ENCODE measurements at places on chromosomes 5 and 9.

DNA sequence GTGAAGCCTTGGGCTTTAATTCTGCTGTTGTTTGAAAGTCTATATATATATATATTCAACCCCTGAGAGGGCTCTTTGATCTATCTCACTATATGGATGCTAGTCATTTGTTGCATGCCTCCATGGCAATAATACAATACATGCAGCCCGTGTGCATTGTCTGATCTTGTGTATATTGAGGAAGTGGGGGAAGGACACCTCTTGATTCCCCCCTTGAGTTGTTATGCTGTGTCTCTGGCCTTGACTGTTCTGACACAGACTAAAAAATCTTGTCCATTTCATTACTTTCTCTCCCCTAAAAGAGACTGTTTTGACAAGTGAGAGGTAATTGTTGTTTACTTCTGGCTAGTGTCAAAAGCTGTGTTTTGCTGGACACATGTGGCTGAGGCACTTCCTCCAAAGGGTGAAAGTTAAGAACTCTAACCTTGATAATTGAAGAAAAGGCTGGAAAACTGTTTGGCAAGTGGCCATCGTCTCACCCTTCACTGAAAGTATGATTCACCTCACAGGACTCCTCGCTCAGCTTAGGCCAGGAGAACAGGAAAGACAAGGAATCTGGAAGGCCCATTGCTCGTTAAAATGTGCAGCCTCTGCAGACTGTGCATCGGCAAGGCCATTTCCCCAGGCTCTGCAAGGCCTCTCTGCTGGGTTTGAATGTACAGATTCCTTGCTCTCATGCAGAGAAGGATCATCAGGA lies 304.0 kb downstream of the PRELID2 start:
- DNase-seq, result no peak

DNA sequence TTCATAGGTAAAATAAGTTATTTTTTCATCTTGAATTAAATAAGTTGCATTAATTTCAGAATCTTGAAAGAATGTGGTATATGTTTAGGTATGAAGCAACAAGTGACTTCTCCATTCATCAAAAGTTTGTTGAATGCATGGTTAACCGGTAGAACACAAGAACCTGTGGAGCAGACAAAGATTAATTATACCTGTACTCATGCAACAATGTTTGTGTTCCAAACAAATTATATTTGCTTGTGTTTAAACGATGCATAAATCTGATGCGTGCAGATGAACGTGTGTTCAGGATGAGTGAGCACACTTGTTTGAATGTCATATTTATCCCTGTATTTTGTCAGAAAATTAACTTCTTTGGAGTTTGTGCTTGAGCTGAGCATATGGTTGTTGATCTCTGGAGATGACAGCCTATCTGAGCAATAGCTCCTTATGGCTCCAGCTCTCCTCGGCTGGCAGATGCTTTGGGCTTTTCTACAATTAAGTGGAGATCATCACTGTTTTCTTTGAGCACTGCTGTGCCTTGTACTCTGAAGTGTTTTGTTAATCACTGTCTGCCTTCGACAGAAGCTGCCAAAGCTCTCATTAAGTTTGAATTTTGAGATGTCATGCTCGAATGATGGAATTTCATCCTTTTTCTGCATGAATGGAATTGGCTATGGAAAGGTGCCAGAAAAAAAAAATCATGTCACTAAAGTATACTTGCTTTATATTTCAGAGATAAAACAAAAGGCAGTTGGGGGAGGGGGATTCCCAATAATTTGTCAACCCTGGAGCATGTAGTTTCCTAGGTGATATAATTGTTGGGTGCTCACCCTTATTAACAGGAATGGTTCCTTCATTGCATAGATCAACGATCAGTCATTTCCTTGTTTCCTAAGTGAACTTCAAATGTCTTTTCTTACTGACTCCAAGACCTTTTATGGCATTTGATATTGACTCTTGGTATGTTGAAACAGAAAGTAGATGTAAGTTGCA lies 502.5 kb upstream of the ARRDC3 start:
- no peak for DNase-seq

- no peak for DNase-seq
Observed at GRCh38 chr5:139150367-139150999, 47.7 kb downstream of the SIL1 start.

- no peak for DNase-seq
Observed at GRCh38 chr5:132303589-132303988, 9.4 kb downstream of the SLC22A4 start.

Measured in foreskin melanocyte (primary cell).